ENCODE measurements at places on chromosomes 4 and X. TPM values are rescaled to one million over a fixed set of nuclear protein-coding genes. Genes with fewer than 3 reads are reported as not detected.

- peak; percentile 42 for DNase-seq
Measured at GRCh38 chr4:87975466-87975865, at the start of gene SPP1. TSS of gene SPP1 (plus strand) at chr4:87975714. CDS start at chr4:87976896, 1,182 bp downstream.

- no peak for DNase-seq
Measured at GRCh38 chr4:128373628-128374027, 86.0 kb upstream of the PGRMC2 start.

DNA sequence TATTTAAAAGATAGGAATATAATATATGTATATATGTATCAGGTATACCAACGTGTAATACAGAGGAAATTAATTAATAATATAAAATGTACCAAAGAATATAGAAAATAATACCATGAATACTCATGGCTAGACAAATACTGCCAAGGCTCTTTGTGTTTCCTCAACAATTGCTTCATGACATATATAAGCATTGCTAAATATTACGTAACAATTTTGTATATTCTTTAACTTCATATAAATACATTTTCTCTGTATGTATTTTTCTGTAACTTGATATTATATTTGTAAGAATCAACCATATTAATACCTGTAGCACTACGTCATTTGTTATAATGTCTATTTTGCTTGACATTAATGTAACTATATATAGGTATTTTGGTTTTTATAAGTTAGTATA, 104.0 kb downstream of the CEP44 start:
- DNase-seq = no peak

DNA sequence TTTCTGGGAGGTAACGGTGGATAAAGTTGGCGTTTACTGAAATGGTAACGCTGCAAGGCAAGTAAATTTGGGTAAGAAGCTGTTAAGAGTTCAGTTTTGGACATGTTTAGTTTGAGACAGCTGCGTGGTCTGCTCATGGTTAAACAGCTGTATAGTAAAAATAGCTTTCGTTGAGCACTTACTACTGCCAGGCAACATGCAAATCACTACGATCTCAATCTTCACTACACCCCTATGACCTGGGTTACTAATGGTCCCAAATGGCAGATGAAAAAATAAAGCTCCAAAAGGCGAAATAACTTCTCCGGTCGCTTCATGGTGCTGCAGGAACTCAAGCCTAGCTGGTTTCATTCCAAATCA, 22.2 kb downstream of the FABP2 start:
- DNase-seq = no peak

DNA sequence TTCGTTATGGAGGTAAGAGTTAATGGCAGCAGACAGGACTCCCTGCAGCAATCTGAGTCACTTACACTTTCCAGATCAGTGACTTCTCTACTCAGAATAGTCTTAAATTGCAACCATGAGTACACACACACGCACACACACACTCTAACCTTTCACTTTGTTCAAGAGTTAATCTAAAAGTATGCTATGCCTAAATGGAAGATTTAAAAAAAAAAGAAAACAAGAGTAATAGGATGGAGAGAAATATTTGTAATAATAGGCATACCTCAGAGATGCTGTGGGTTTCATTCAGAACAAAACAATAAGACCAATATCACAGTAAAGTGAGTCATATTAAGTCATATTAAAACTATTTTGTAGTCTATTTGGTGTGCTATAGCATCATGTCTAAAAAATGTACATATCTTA, 969.1 kb upstream of the PCDH10 start:
- DNase-seq = no peak

DNA sequence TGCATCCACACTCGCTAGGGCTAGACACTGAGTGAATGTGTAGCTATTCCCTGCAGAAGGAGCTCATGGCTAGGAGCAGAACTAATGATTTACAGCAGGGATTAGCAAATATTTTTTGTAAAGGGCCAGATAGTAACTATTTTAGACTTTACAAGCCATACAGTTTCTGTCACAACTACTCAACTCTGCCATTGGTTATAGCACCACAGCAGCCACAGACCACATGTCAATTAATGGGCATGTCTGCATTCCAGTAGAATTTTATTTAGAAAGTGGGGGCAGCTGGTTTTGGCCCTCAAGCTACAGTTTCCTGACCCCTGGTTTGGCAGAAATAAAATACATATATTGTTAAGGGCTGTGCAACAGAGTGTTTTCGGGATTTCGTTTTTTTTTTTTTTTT, 192.6 kb downstream of the FRMPD4 start:
- no peak for DNase-seq

GRCh38 chr4:137608085-137608484, 75.8 kb upstream of the PCDH18 start:
- no peak for DNase-seq

DNA sequence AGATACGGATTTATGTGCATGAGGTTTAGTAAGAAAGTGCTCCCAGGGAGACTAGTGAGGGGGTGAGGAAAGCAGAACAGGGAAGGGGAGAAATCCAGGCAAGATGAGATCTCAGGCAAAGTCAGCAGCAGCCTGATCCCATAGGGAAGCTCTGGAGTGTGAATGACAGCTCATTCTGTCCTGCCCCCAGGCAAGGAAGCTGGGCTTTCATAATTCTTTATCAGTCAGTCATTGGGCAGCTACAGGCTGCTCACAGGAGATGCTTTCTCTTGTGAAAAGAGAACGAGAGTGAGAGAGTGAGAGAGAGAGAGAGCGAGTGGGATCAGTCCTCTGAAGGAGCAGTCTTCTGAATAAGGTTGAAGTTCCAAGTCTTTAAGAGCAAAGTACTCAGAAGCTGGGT, 48.1 kb downstream of the SRPX start:
- DNase-seq = no peak

DNA sequence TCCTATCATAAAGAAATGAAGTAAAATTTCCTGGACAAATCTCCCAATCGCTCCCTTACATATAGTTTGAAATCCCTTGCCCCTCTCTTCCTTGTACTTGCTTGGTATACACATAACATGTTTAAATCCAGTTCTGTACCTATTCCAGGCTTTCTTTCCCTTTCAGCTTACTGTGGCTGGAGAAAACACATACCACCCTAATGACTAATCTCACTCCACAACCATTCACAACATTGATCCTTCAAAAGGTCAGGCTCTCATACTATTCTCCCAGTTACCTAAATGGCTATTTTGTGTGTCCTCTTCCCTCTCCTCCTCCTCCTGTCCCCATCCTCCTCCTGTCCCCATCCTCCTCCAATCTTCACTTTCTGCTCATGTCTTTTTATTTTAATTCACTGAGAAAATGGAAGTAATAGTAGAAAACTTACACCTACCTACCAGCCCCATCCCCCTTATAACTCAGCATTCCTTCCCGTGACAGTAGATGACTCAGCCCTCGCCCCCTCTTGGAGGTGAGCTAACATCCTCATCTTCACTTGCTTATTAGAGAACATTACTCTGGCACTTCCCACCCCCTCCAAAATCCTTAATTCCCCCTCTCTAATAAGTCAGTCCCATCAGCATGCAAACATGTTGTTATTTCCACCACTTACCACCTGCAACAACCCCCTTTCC, 77.5 kb downstream of the IL15 start:
- DNase-seq = no peak

DNA sequence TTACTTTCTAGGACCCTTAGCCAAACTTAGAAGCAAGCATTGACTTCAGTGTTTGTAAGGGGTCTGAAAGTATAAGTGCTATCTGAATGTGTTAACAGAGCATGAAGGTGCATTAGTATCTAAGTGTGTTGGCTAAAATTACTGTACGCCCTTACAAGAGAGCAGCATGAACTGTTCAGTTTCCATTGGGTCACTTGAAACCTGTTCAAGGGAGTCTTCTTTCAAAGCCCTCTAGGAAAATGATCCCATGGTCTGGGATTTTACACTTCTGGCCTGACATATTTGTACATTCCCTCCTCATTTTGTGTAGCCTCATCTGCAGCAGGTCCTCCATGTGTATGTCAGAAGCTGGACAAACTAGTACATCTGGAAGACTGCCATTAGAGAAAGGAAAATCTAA, 3.2 kb downstream of the PRDX4 start:
- no peak for DNase-seq

GRCh38 chr4:100721490-100721889, 203.7 kb upstream of the EMCN start:
- DNase-seq = no peak

The FABP2 gene
- not detected for total RNA-seq

The GAGE12H gene
- total RNA-seq = not detected

The SHROOM3 gene
- 67.3 TPM for total RNA-seq

The ANOS1 gene
- total RNA-seq = 2.3 TPM

The REPS2 gene
- 36.3 TPM for total RNA-seq
